ENCODE measurements at places on chromosomes 16 and 17.

GRCh38 chr17:4440690-4441686, 7.2 kb downstream of the SPNS3 start:
- DNase-seq, result no peak

GRCh38 chr17:222172-222571, 40.7 kb upstream of the DOC2B start:
- no peak for DNase-seq

- DNase-seq, result no peak
These were observed 128.0 kb downstream of the LAT start for GRCh38 chr16:29112755-29113347.

- DNase-seq, result no peak
These were observed 81.3 kb downstream of the METRNL start for GRCh38 chr17:83160443-83161297.

- no peak for DNase-seq
These were observed 2.9 kb downstream of the NUP93 start for GRCh38 chr16:56732832-56733231.

- peak; percentile 56 for DNase-seq
These were observed at the start of gene SOX9 for GRCh38 chr17:72120642-72121163. Gene SOX9, plus strand, starts transcription at chr17:72121020. Its CDS starts 372 bp downstream, at chr17:72121392.

DNA sequence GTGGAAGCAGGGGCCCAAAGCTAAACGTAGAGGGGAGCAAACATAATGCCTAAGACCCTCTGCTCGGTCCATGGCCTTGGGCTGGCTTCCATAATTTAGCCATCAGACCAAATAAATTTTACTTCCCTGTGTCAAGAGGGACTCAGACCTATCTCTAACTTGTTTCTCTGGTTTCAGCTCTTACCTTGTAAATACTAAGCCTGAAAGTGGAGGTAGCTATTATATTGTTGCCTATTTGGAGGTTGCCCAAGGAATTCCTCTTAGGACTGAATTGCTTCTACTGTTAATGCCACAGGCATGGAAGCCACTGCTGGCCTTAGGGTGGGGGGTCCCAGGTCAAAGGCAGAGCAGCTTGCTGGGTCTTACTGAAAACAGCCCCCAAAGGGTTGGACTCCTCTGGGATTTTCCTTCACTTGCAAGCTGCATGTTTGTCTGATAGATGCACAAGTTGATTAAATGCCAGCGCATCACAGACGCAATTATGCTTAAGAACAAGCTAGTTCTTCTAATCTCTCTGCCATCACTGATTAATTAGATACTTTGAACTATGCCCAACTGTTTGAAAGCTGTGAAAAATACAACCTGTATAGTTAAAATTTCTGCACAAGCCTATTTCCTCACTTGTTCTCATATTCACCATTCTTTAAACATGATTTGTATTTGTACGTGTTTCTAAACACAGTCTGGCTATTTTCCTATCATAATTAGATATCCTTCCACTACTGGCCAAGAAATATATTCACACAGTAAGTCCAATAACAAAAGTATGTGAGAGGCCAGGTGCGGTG, 67.9 kb upstream of the HAS3 start:
- no peak for DNase-seq

DNA sequence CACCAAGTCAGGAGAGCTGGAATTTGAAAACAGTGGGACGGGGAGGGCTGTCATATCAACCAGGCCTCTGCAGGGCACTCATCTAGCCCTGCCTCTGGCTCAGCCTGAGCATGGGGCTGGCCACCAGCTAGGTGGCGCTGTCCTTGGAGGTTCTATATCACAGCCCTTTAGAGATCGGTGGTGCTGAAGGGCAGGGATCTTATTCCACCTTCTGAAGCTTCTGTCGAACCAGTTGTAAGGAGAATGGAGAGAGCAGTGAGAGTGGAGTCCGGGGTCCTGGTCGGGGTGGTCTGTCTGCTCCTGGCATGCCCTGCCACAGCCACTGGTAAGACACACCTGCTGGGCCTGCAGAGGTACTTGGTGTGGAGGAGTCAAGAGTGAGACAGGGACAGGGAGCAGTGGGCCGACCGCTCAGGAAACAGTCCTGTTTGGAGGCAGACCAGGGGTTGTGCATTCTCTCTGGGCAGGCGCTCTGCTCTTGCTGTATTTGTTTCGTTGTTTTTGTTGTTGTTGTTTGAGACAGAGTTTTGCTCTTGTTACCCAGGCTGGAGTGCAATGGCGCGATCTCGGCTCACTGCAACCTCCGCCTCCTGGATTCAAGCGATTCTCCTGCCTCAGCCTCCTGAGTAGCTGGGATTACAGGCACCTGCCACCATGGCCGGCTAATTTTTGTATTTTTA, at the start of gene CES3:
Gene CES3, plus strand, starts transcription at position 202 of the 680 bp plus-strand sequence. Its CDS starts 42 bp downstream, at position 244.
- peak; percentile 24 for DNase-seq

- no peak for DNase-seq
These were observed 510.7 kb downstream of the MAF start for GRCh38 chr16:79089735-79090284.

- no peak for DNase-seq
These were observed 3.4 kb upstream of the KRT38 start for GRCh38 chr17:41444186-41444585.

- DNase-seq, result no peak
These were observed 15.8 kb downstream of the PGS1 start for GRCh38 chr17:78394209-78394608.
